ENCODE measurements at places on chromosomes 1 and 21.

DNA sequence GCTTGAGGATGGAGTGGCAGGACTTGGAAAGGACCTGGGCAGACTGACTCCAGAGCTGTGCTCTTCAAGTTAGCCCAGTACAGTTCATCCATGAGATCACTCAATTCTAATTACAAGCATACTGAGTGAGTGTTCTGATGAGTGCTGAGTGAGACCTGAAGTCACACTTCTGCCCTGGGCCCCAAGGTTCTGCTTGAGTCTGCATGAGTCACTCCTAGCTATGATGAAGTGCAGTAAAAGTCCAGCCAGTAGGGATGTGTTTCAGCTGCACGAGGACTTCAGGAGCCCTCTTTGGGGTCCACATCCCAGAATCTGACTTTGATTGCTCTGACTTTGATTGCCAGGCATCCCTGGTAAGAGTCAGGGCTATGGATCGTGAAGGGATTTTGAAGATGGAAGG is 35.8 kb downstream of the PLEKHA6 start:
- no peak for DNase-seq

- DNase-seq = no peak
These were observed 12.9 kb downstream of the USP25 start for GRCh38 chr21:15742694-15743093.

DNA sequence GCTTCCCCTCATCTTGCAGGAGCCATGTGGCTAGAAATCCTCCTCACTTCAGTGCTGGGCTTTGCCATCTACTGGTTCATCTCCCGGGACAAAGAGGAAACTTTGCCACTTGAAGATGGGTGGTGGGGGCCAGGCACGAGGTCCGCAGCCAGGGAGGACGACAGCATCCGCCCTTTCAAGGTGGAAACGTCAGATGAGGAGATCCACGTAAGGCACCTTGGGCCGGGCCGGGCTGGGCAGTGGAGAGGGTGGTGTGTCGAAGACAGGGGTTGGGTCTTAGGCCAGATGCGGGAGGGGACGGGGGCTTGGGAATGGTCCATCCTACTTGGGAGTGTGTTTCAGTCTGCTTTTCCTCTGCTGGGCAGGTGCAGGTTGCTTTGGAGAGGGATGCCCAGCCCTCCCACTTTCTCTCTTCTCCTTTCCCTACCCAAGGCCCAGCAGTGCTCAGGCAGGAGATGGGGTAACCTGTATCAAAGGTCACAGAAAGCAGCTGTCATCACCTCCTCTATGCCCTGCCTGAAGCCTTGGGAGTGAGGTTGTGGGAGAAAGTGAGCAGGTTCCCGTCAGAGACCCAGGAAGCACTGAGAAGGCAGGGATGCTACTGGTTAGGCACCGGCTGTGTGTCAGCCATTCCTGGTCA is 18.9 kb downstream of the EPHX1 start:
- DNase-seq = no peak

GRCh38 chr1:93081716-93082115 is 2.6 kb downstream of the MTF2 start:
- no peak for DNase-seq

- no peak for DNase-seq
These were observed 610 bp downstream of the RBM8A start for GRCh38 chr1:145926686-145927062.

- DNase-seq = no peak
These were observed 157.3 kb upstream of the VAMP3 start for GRCh38 chr1:7613851-7614205.

- no peak for DNase-seq
These were observed 8.5 kb downstream of the CHD5 start for GRCh38 chr1:6171548-6172124.

GRCh38 chr1:44786841-44787426 is 1.0 kb downstream of the BEST4 start:
- DNase-seq = no peak

- DNase-seq = no peak
These were observed 48.0 kb downstream of the NID1 start for GRCh38 chr1:236016782-236017400.

DNA sequence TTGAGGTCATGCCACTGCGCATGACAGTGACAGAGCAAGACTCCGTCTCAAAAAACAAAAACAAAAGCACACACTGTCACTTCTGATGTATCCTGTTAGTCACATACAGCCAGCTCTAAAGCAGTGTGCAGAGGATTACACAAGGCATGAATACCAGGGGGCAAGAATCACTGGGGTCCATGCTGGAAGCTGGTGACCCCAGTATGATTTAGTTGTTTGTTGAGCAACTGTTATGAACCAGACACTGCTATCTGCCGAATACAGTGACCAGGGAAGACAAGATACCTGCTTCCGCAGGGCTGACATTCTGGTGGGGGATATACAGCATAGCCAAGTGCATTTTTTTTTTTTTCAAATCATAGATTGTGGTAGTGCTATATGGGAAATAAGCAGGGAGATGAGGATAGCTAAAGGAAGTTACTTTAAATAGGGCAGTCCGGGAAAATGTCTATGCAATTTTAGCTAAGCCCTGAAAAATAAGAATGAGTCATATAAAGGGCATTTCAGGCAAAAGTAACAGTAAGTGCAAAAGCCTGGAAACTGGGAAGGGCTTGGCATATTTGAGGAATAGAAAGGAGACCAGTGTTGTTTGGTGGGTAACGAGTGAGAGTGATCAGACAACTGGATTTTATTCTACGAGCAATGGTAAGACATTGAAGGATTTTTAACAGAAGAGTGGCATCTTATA is 69.7 kb downstream of the ADSS2 start:
- DNase-seq = no peak

DNA sequence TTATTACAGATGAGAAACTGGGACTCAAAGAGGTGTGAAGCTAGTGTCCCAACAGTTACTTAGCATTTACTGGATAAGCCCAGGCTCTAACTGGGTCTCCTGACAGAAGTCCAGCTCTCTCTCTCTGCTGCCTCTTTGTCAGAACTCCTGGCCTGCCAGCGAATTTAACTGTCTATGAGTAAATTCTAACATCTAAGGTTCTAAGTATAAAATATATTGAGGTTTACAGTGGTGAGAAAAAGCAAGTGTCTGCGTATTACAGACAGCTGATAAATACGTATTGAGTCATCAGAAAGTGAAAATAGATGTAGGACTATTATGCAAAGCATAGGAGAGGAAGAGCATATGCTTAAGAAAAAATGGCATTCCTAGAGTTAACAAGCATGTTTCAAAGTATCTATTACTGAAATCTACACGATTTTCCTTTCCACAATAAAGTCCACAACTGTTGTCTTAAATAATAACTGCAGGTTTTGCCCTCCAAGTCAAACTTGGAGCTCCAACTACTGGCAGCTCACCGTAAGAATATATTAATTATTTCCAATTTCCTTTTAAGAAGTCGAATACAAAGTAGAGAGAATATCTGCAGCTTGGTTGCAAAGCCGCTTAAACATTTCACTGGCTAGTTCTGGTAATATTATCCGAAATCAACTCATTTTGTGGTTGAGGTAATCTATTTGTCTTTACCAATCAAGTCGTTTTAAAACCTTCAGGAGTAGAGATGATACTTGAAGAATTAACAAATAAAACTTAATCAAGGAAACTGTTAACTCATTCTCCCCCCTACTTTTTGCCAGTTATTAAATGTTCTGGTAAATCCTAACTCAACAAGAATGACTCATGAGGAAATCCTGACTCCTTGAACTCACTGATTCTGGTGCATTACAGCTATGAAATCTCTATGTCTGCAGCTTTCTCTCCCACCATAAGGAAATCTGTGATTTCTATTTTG is 1.4 kb upstream of the RGS2 start:
- DNase-seq = no peak

GRCh38 chr1:107439567-107439966 is 298.7 kb downstream of the NTNG1 start:
- DNase-seq = no peak

DNA sequence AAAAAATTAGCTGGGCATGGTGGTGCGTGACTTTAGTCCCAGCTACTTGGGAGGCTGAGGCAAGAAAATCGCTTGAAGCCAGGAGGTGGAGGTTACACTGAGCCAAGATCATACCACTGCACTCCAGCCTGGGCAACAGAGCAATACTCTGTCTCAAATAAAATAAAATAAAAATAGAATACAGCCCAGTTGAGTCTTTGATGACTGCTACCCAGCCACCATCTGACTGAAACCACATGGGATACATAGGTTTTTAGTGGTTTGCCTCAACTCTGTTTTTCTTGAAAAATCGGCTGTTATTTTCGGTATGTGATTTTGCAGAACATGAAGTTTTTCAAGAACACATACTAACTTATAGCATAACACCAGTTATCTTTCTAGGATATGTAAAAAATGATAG is 46.5 kb downstream of the EPRS1 start:
- no peak for DNase-seq

DNA sequence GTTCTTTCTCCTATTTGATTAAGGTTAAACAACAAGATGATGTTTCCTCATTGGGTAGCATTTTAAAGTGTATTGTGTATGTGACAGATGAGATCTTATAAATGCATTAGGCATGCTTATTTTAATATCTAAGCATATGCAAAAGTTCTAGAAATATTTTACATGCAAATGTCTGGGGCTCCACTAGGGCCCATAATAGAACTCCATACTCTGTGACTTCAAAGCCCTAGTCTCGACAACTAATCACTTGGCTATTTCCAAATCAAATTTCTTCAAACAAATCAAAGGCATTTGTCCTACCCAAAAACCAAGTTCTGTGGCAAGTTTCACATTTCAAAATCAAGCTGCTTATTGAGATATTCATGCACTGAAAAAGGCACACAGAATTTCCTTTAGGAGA is 385.6 kb upstream of the ST6GALNAC5 start:
- DNase-seq = no peak

- no peak for DNase-seq
These were observed 40.6 kb upstream of the ARTN start for GRCh38 chr1:43893006-43893405.

DNA sequence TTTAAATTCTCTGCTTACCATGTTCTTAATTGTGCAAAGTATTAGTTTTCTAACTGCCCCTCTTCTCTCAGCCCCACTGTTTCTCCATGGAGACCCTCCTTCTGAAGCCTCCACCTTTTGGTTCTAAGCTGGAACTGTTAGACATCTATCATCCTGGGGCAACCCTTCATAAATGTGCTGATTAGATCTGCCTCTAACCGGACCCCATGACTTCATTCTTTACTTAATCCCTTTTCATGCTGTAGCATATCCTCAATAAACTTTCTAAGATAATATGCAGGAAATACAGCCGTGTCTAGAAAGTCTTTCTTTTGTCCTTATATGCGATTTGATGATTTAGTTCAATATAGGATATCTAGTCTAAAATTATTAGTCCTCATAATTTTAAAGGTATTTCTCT is 1020.1 kb downstream of the ADGRL2 start:
- DNase-seq = no peak

- DNase-seq = no peak
These were observed at the start of gene ADAMTS1 for GRCh38 chr21:26845066-26845758. ADAMTS1 (minus strand) TSS chr21:26845409; CDS start chr21:26844954, 455 bp downstream.

DNA sequence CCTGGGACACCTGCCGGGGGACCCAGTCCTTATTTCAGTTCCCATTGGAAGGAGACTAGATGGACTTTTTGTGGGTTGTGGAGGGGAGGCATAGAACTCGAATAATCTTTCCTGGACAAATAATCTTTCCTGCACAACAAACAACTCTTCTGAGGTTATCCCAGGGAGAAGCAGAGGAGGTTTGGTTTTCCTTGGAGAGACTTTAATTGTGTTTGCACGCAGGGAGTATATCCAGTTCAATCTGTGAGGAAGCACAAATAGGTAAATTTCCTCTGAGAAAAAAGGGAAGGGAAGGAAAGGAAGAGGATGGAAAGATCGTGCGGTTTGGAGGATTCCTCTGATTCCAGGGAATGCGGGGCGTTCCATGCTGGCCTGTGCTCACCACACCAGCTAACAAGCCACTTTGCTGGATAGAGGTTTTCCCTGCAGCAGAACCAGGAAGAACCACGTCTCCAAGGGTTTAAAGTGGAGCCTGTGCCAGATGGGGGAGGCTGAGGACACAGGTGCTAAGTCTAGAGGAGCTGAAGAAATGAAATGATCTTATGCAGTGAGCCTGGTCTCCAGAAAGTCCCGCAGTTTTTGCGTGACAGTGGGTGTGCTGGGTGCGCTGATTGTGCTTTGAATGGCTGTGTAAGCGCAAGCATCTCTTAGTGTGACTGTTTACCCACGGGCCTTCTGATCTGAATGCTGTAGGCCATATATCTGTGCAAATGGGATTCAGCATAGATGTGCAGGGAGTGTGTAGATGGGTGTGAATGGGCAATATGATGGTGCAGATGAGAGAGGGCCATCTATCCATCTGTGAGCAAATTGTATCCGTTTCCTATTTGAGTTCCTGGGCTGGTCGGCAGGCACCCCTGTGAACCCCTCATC is 7.6 kb downstream of the PAX7 start:
- no peak for DNase-seq

DNA sequence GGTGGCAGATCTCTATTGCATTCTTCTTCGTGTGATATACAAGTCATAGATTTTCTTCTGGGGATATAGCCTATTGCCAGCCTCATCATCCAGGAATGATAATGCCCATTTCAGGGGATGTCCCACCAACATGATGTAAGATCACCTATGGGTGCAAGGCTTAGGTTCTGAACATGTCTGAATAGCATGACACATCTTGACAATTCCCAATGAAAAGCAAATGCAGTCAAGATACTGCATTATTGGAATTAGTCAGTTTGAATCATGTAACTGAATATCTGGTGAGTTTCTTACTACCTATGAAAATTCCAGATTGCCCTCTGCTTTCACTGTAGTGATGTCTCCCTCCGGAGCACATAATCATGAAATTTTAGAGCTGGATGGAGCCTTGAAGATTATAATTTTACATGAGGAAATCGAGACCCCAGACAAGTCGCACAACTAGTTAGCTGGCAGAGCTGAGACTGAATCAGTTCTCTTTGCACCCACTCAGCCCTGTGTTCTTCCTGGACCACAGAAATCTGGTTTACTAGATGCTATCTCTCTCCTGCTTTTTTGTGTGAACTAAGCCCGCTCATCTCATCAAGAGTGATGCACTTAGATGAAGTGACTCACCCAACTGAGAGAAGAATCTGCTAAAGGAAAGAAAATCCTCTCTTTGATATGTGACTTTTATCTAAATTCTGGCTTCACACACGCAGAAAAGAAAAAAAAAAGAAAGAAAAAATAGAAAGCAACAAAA is 65.0 kb downstream of the WDR64 start:
- DNase-seq = no peak

GRCh38 chr1:17696417-17697301 is 58.5 kb upstream of the ACTL8 start:
- no peak for DNase-seq

DNA sequence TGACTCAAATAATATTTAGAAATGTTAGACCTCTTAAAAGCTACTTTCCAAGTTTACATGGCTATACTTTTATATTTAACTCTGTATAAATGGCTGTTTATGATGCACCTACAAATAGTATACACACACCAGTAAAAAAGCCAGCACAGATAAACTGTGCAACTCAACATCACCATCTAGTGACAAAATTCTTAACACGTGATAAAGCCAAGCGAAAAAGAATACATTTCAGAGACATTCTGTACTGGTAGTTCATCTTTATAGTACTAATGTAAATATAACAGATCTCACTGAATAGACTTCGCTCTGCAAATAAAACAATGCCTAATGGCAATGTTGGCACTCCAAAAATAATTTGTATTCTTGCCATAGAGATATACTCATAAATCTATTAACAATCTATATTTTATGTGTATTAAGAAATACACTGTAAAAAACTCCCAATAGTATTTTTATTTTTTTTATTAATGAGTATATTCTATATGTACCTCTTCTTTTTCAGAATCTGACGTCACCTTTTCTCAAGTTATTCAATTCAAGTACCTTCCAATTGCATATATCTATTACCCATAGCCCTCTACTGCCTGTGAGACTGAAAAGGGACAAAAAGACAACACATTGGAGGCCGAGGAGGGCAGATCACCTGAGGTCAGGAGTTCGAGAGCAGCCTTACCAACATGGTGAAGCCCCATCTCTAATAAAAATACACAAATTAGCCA is 100.2 kb downstream of the DPYD start:
- DNase-seq = no peak

All from stimulated activated CD8-positive, alpha-beta memory T cell treated with anti-CD3 and anti-CD28 coated beads, Interleukin-15, amount 100 ng/mL, for 24 hours (primary cell).